ENCODE measurements at places on chromosomes 7 and 10. TPM values are rescaled to one million over a fixed set of nuclear protein-coding genes. Genes with fewer than 3 reads are reported as not detected.

PKD2L1 gene
- not detected for total RNA-seq

HTRA1 gene
- 227 TPM for total RNA-seq

FEZF1 gene
- not detected for total RNA-seq

FANK1 gene
- 4.6 TPM for total RNA-seq

FXYD4 gene
- total RNA-seq = not detected

TSPAN15 gene
- 35.0 TPM for total RNA-seq

EBLN1 gene
- not detected for total RNA-seq

GRM3 gene
- not detected for total RNA-seq

NUTM2B gene
- total RNA-seq = under 0.01 TPM

TFPI2 gene
- total RNA-seq = 649 TPM

AKR1C4 gene
- total RNA-seq = not detected

C10orf105 gene
- total RNA-seq = not detected

CPVL gene
- 0.30 TPM for total RNA-seq

VPS41 gene
- total RNA-seq = 82.8 TPM

CDK1 gene
- 31.6 TPM for total RNA-seq

CASP7 gene
- 18.4 TPM for total RNA-seq

GOLGA7B gene
- not detected for total RNA-seq

KAZALD1 gene
- 3.6 TPM for total RNA-seq

EZH2 gene
- 5.0 TPM for total RNA-seq

STEAP2 gene
- 9.2 TPM for total RNA-seq

ZNF277 gene
- total RNA-seq = 56.4 TPM

FAM25A gene
- not detected for total RNA-seq

UTF1 gene
- not detected for total RNA-seq

GNAI1 gene
- total RNA-seq = 32.8 TPM

Data from smooth muscle cell of the umbilical artery (primary cell).